ENCODE measurements at places on chromosomes 7 and 10. TPM values are rescaled to one million over a fixed set of nuclear protein-coding genes. Genes with fewer than 3 reads are reported as not detected.
A peak's percentile ranks its signal among the peaks of the same experiment; 100 is the strongest.

DNA sequence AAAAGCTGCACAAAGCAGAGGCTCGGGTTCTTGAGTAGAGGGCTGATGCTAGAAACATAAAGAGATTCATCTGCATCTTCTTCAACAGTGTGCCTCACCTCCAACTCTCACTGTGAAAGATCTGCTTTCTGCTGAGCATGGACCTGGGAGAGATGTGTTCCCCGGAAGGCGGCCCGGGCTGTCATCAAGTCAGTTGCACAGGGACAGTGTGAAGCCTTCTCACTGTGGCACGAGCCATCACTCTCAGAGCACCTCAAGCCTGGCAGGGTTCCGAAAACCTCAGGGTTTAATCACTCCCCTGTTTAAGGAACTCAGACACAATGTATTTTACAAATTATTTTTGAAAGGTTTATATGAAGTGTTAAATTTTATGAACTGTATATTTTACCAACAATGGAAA, 98.7 kb downstream of the RBM20 start:
- DNase-seq = no peak
- H3K4me1 ChIP-seq = peaks cover 3% of the 10 kb centered on the region
- no peak overlapping the region for H3K4me3 ChIP-seq
- peaks cover 3% of the 10 kb centered on the region for H3K27me3 ChIP-seq
- H3K27ac ChIP-seq = no peak overlapping the region
- no peaks in the 10 kb centered on the region for H3K36me3 ChIP-seq

DNA sequence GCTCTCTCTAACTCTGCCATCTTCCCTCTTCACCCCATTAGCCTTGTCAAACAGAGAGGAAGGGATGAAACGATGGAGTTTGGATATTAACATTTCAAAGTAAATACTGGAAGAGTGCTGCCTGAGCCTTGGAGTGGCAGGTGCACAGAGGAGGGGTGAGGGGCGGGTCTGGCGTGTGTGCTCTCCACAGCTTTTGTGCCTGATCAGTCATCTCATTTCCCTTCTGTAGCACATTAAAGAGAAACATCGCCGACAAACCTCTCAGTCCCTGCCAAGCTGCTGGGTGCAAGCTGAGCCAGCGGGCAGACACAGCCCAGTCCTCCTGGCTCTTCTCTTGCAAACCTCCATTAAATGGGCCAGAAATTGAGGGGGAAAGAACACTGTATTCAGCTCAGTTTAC, 76.2 kb downstream of the SLIT1 start:
- DNase-seq = no peak
- peaks cover 22% of the 10 kb centered on the region for H3K4me1 ChIP-seq
- H3K27ac ChIP-seq = no peak overlapping the region
- no peak overlapping the region for H3K4me3 ChIP-seq
- H3K36me3 ChIP-seq = no peaks in the 10 kb centered on the region

DNA sequence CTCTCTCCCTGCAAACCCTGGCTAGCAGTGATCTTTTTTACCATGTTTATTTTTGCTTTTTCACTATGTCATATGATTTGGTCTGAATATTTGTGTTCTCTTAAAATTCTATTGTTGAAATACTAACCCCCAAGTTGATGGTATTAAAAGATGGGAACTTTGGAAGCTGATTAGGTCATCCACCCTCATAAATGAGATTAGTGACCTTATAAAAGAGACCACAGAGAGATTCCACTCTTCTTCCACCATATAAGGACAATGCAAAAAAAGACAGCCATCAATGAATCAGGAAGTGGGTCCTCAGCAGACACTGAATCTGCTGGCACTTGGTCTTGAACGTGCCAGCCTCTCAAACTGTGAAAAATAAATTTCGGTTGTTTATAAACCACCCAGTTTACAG, 112.8 kb upstream of the KCND2 start:
- H3K27ac ChIP-seq = no peak overlapping the region
- H3K27me3 ChIP-seq = no peaks in the 10 kb centered on the region
- no peaks in the 10 kb centered on the region for H3K36me3 ChIP-seq
- H3K4me1 ChIP-seq = no peaks in the 10 kb centered on the region
- DNase-seq = no peak

DNA sequence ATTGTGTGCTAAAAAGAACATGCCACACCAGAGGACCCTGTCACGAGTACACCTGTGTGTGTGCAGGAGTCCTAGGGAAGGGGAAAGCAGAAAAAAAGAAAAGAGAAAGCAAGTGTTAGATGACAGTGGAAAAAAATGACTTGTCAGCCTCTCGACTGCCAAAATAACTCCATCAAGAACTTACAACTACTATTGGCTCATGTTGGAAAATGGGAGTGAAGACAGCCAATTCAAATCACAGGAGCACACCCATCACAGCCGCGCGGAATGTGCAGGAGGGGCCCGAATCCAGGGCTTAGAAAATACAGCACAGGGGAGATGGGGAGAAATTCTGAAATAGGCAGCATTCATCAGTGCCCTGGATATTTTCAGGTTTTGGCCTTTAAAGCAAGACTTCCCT, 38.1 kb upstream of the FOXI2 start:
- no peaks in the 10 kb centered on the region for H3K4me1 ChIP-seq
- H3K27ac ChIP-seq = no peak overlapping the region
- H3K36me3 ChIP-seq = no peaks in the 10 kb centered on the region

Gene NUTM2B
- polyA plus RNA-seq = not detected

Gene HHEX
- 7.3 TPM for polyA plus RNA-seq

GRCh38 chr10:6218692-6219493, 16.2 kb downstream of the PFKFB3 start:
- H3K4me1 ChIP-seq = no peaks in the 10 kb centered on the region
- H3K27me3 ChIP-seq = no peaks in the 10 kb centered on the region
- DNase-seq = no peak
- no peak overlapping the region for H3K4me3 ChIP-seq
- no peak overlapping the region for H3K27ac ChIP-seq

DNA sequence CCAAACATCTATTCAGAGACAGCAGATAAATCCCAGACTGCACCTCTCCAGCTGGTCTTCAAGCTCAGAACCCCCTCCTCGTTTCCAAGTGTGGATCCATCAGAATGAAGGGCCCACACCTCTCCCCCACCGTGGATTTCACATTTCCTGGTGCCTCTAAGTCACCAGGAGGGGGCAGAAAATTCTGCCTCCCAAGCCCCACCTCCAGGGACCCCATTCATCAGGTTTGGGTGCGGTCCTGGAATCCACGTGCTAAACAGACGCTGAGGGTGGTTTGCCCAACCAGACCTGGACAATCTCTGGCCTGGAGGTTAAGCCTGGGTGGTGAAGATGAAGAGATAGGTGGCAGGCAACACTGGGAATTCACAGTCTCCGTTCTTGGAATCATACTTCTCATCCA, 92.4 kb downstream of the WDR11 start:
- DNase-seq = no peak
- H3K36me3 ChIP-seq = no peaks in the 10 kb centered on the region
- H3K4me3 ChIP-seq = peak overlapping the region; percentile 20
- H3K4me1 ChIP-seq = peaks cover 6% of the 10 kb centered on the region
- H3K27ac ChIP-seq = no peak overlapping the region
- H3K27me3 ChIP-seq = peaks cover 2% of the 10 kb centered on the region

Gene DDC
- not detected for polyA plus RNA-seq

DNA sequence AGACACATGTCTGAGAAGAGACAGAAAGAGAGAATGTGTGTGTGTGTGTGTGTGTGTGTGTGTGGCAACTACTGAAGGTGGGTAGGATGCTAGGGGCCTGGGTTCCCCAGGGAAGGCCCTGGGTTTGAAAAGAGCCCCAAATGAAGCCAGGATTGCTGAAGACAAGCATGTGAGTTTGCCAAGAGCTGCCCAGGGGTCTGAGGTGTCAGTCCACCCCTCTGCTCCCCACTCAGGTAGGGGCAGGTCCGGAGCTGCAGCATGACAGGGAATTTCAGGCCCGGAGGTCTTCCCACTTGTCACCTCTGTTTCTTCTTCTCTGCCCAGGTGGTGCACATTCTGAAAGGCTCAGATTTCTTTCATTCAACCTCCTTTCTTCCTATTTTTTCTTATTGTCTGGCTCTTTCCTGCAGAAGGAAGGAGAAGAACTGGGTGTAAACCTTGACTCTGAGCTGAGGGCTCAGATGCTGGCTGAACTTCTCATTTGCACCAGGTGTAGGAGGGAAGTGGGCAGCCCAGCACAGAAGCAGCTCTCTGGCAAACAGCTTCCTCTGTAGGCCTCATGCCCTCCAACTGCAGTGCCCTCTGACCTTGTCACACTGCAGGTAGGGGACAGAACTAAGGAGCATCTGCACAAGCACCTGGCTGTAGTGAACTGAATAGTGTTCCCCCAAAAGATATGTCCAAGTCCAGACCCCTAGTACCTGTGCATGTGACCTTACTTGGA, 79.6 kb upstream of the LRRC4 start:
- no peak overlapping the region for H3K4me3 ChIP-seq
- peaks cover 6% of the 10 kb centered on the region for H3K27me3 ChIP-seq
- H3K27ac ChIP-seq = no peak overlapping the region
- no peaks in the 10 kb centered on the region for H3K36me3 ChIP-seq
- H3K4me1 ChIP-seq = peaks cover 58% of the 10 kb centered on the region
- DNase-seq = no peak

DNA sequence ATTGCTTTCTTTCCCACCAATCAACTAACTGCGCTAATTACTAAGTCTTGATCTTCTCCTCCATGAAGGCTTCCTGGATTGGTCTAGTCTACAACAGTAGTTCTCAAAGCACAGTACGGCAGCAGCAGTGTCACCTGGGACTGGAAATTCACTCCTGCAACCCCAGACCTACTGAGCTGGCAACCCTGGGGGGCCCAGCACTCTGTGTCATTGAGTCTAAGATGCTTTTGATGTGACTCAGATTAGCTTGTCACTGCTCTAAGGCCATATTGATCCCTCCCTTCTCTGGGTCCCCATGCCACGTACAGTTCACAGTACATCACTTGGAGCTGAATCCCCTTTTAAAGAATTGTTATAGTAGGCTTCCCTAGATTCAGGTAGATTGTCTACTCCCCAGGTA, 65.7 kb upstream of the KMT2C start:
- no peak for DNase-seq
- no peaks in the 10 kb centered on the region for H3K4me1 ChIP-seq
- H3K27me3 ChIP-seq = no peaks in the 10 kb centered on the region
- no peak overlapping the region for H3K27ac ChIP-seq
- no peak overlapping the region for H3K4me3 ChIP-seq
- no peaks in the 10 kb centered on the region for H3K36me3 ChIP-seq

All from immature natural killer cell (primary cell).